ENCODE measurements at places on chromosomes 1 and 21. TPM values are rescaled to one million over a fixed set of nuclear protein-coding genes. Genes with fewer than 3 reads are reported as not detected.

OR14A2 gene
- total RNA-seq, result not detected

MCOLN3 gene
- 0.90 TPM for total RNA-seq

LCE2C gene
- not detected for total RNA-seq

LIPI gene
- not detected for total RNA-seq

IFNLR1 gene
- 3.1 TPM for total RNA-seq

ZNF683 gene
- total RNA-seq, result not detected

TGFB2 gene
- 0.62 TPM for total RNA-seq

AGTRAP gene
- total RNA-seq, result 25.1 TPM

GPR161 gene
- total RNA-seq, result 40.9 TPM

ATAD3C gene
- 2.9 TPM for total RNA-seq

HES2 gene
- 0.10 TPM for total RNA-seq

C1orf167 gene
- total RNA-seq, result 0.44 TPM

FMOD gene
- total RNA-seq, result not detected

GRCh38 chr1:165631342-165632151, 513 bp downstream of the MGST3 start:
- peak; percentile 40 for DNase-seq

GRCh38 chr1:38328278-38329035, 281.9 kb upstream of the POU3F1 start:
- no peak for DNase-seq

GRCh38 chr1:53431805-53432565, 27.2 kb upstream of the DMRTB1 start:
- no peak for DNase-seq

DNA sequence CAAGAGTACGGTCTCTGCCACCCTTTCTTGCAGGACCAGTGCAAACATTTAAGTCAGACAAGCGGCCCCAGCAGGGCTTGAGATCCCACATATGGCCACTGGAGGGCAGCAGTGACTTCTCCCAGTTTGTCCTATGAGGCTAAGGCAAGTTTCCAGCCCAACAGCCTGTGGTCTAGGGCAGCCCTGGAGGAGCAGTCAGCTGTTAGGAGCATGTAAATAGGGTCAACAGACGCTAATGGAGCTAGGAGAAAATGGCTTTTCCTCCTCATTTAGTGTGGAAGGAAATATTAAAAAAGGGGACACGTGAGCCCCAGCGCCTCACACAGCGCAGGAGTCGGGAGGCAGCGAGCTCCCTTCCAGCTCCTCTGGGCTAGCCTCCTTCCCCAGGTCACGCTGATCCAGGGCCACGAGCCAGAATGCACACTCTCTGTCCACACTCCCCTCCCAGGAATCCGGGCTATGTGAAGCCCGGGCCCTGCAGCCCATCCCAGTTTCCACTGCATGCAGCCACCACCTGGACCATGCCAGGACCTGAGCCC, 95.6 kb downstream of the LAMC2 start:
- peak; percentile 92 for DNase-seq

DNA sequence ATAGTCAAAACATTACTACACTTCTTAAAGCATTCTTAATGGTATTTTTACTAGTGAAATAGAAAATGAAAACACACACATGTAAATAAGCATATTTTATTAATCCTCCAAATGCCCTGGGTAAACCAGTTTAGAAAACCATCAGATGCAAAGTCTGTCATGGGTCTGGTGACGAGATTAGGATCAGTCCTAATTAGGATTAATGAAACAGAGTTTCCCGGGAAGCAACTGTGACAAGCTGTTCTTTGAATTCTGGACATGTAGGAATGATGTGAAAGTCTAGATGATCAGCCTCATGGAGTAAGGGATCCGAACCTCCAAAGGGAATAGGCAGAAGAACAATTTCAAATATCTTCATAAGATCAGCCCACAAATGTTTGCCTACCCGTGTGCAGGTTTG, 250.2 kb downstream of the KIF26B start:
- no peak for DNase-seq

GRCh38 chr1:29124366-29125236, 898 bp upstream of the TMEM200B start:
- DNase-seq, result peak; percentile 77

DNA sequence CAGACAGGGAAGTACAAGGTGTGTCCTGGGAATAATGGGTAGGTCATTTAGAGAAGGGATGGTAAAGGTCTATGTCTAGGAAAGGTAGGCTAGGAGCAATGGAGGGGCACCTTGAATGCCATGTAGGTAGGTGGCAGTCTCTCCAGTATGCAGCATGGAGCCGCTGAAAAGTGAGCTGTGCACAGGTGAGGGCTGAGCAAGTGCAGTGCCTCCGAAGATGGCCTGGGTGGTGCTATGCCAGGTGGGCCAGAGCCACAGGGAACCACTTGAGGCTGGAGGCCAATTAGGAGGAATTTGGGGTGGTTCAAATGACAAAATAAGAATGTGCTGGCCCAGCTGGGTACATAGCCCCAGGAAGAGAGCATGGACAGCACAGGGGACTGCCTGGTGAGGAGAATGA, 25.0 kb downstream of the RNU5D-1 start:
- no peak for DNase-seq

GRCh38 chr1:36609241-36610027, 126.7 kb upstream of the CSF3R start:
- DNase-seq, result peak; percentile 76

DNA sequence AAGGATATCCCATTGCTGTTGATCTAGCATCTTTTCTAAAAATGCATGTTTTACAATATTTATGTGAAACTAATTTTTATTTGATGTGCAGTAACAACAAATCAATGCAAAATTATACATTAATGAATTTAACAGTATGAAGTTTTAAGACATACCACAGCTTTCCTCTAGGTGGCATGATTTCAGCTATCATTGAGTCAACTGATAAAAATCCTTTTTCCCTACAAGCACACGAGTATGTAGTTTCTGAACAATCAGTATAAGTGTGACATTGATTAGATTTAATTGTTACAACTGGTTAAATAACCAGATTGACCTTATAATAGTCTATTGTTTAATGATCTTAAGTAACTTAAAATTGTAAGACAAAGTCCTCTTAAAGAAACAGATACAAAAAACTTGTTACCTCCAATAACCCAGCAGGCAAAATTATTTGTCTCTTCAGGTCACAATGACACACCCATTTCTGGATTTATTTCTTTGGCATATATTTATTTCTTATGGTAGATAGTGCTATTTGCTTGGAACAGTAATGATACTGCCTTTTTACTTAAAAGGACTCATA, 5.8 kb upstream of the TGFB2 start:
- no peak for DNase-seq

DNA sequence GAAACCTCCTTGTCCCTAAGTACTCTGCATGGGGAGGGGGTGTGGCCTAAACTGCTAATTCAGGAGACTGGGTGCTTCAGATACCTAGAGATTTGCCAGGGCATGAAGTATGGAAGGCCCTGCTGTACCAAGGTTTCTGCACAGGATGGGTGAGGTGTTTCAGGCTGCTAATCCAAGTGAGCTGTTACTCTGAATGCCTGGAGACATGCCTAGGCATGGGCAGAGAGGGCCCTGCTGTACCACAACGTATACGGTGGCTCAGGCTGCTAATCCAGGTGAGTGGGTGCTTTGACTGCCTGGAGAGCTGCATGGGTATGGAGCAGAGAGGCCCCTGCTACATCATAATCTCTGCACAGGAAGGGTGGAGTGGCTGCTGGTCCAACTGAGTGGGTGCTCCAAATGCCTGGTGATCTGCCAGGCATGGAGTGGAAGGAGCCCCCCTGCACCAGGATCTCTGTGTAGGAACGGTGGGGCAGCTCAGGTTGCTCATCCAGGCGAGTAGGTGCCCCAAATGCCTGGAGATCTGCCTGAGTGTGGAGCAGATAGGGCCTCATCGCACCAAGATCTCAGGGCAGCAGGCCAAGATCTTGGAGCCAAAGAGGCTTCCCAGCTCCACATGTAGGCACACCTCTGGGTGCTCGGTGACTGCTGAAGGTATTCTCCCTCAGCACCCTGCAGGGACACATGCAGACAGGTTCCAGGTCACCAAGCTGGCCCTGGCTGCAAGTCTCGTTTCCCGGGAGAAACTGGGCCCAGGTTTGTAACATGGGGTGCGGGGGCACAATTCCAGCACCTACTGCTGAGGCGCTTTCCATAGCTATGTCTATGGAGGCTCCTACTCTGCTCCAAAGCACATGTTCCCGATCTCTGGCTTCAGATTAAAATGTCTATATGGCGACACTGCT, 252.5 kb upstream of the PLXNA2 start:
- no peak for DNase-seq

- no peak for DNase-seq
Measured at GRCh38 chr1:115924770-115925169, 51.5 kb upstream of the SLC22A15 start.

DNA sequence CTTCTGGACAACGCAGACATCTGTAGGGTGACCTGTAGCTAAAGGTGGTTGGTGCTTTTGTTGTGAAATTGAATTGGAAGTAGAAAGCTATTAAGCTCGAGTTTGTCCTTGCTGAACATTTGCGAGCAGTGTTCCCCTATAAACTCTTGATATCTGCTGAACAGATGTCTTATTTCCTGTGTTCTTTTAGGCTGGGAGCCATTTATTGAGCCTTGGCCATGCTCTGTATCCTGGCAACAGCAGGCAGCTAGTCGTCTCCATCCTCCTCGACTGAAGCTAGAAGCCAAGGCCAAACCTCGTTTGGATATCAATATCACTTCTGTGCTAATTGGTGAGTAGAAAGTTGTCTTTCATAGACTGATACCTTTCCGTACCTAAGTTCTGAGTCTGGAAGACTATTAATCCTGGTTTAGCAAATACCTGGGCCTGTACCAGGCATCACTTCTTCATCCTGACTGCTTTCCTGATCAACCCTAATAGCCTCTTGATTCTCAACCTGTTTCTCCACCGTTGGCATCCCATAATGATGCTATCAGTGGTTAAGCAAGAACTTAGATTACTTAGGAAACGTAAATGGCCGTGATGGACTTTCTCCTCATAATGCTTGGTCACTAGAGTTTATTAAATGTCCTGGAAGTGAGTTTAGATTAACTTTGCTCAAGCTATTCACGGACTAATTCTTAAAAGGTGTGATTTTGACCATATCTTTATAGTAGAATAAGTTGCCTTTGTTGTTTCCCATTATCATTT, 103.4 kb downstream of the VPS13D start:
- DNase-seq, result no peak

- no peak for DNase-seq
Measured at GRCh38 chr1:96587222-96587621, 134.4 kb upstream of the PTBP2 start.

GRCh38 chr1:7570311-7570710, 200.8 kb upstream of the VAMP3 start:
- DNase-seq, result no peak

GRCh38 chr1:224713228-224713627, 97.1 kb downstream of the CNIH3 start:
- no peak for DNase-seq

GRCh38 chr1:110800079-110800478, 72.9 kb upstream of the CD53 start:
- no peak for DNase-seq

DNA sequence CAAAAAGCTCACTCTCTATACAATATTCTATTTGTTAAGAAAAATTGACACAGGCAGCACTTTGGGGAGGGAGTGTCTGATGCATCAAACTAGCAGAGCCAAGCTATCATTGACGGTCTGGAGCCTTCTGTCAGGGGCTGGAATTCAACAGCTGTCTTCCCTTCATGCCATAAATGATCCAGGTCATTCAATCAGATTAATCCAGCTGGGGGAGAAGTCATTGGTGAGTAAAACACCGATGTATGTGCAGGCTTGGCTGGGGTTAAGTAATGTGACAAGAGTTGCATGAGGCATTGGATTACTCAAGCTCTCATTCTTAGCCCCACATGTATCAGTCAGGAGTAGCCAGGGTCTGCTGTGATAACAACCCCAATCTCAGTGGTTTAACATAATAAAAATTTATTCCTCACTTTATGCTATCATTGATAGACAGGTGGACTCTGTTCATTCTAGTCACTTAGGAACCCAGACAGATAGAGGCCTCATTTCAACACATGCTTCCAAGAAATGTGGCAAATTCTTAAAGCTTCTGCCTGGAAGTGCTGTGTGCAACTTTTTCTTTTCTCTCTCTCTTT, 118.1 kb upstream of the GADD45A start:
- no peak for DNase-seq

GRCh38 chr1:86477256-86477655, 8.5 kb downstream of the CLCA1 start:
- no peak for DNase-seq

- DNase-seq, result no peak
Measured at GRCh38 chr1:118751166-118751565, 237.0 kb downstream of the TBX15 start.

- DNase-seq, result no peak
Measured at GRCh38 chr1:165161130-165161529, 195.4 kb downstream of the LMX1A start.

DNA sequence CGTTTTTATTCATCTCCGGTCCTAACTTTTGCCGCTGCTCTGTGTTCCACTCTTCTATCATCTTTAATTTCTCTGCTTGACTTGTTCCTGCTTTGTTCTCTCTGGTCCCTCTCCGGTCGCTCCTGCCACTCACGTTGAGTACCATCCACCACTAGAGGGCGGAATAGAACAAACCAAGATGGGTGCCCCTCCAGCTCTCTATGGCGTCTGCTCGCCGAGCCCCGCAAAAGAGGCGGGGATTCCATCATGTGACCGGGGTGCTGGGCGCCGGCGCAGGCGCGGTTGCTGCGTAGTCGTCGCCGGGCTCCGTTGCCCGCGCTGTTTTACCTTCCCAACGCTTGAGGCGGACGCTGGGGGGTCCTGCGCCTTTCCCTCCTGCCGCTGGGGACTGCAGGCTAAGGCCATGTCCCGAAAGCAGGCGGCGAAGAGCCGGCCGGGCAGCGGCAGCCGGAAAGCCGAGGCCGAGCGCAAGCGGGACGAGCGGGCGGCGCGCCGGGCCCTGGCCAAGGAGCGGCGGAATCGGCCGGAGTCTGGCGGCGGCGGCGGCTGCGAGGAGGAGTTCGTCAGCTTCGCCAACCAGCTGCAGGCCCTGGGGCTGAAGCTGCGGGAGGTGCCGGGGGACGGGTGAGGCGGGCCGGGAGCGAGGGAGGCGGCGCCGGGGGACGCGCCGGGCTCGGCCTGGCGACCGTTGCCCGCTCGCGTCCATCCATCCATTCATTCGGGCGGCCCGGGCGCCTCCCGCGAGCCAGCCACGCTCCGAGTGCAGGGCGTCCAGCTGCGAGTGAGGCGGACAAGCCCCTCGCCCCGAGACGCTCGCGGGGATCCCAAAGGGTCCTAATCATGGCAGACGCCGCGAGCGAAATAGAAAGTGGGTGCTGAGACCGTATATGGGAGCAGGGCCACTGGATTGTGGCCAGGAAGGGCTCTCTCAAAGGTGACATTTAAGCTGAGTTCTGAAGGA, at the start of gene OTUD3:
Gene OTUD3, plus strand, starts transcription at position 285 of the 961 bp plus-strand sequence. Its CDS starts 119 bp downstream, at position 404.
- DNase-seq, result peak; percentile 95

GRCh38 chr21:14306126-14306907, 76.6 kb downstream of the HSPA13 start:
- DNase-seq, result no peak

DNA sequence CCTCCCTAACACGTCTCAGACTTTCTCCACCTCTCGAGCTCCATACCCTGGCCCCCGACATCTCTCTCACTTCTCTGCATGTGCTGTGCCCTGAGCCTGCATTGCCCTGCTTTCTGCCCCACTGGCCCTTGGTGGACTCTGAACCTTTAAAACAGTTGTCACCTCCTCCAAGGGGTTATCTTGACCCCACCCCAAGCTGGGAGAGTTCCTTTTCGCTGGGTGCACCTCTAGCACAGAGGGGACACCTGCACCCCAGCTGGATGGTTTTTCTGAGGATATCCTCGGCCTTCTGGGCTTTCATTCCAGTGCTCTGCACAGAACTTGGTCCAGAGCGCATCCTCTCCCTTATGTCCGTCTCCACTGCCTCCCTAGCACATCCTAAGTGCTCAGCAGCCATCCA, 4.2 kb upstream of the CDCP2 start:
- no peak for DNase-seq
